ENCODE measurements at places on chromosomes 12 and 14.

DNA sequence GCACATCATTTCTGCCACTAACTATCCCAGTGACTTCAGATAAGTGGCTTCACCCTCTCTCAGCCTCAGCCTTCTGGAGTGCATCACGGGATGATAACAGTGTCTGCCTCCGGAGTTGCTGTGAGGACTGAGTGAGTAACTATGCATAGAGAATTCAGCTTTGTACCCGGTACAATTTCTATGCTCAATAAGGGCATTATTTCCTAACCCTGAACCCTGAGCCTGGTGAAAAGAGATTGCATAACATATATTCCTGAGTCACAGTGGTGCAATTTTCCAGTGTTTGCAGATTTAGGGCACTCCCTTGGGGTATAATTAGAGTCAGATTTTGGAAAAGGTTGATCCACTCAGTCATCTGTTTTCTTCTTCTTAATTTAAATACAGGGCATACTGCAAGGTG is 181.1 kb downstream of the PTPN11 start:
- no peak for DNase-seq

GRCh38 chr12:112303004-112303403 is 79.2 kb downstream of the HECTD4 start:
- peak; percentile 90 for DNase-seq

DNA sequence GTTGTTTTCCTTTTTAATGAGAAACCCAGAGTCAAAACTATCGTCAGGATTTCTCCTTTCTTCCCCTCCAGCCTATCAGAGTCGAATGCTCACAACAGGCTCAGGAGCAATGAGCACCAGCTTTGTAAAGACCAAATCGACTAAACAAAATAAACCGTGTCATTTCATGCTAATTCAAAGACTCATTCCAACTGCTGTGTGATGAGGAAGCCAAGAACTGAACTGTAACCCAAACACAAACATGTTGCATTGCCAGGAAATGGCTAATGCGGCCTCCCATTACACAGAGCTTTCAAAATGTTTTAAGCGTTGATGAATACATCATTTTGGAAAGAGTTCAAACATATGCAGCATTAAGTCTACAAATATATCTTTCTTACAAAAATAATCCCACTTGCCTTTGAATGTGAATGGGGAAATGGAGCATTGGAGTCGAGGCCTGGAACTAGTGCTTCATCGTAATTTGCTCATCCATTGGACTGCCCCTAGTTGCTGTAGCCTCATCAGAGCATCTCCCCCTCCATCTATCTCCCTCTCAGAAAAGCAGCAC is 349.5 kb downstream of the GXYLT1 start:
- no peak for DNase-seq

DNA sequence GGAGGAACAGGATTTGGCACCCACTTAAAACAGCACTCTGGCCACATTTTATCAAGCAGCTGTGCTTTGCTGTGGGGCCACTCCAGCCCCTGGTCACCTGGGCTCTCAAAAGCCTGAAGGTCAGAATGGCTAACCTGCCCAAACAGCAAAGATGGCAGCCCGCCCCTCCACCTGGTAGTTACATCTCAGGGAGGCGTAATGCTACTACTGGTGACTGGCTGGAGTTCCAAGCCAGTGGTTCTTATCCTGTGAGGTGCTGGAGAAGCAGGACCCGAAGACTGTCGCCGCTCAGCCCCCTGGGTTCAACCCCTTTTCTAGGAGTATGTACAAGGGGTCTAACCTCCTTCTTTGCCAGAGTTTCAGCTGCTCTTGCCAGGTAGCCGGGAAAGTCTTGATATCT is 467.4 kb upstream of the FOXG1 start:
- DNase-seq: no peak

DNA sequence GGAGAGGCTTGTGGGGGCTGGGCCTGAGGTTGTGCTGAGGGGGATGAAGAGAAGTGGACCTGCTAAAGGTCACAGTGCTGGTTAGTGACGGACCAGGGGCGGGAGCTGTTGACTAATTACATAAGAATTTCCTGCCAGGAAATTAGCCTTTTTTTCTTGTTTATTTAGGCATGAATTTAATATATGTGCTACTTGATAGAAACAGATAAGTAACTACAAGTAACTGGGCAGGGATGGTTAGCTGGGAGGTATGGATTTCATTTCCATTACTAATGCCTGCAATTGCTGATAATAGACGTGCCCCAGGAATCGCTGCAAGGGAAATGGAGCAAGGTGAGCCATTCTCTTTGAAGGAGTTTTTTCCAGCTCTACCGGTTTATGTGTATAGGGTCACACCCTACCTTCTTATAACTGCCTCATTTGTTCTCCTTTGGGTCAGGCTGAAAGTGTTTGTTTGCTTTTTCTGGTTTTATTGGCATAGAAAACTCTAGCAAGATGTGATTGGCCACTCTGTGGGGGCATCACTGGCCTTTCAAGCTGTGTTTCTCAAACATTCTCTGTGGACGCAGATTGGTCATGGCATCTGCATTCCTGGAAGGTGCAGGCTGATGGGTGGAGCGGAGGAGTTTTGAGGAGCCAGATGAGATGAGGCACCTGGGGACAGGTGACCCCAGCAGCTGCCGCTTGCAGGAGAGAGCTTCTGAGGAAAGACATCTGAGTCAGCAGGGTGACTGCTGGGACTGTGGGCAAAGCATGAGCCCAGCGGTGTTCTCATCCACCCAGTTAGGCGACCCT is 19.0 kb upstream of the GPRC5A start:
- peak; percentile 96 for DNase-seq

- DNase-seq: no peak
Observed at GRCh38 chr12:125134576-125134975, 69.3 kb downstream of the AACS start.

- DNase-seq: no peak
Observed at GRCh38 chr14:35351897-35352273, 52.7 kb downstream of the NFKBIA start.

- peak; percentile 26 for DNase-seq
Observed at GRCh38 chr14:70567791-70568190, 32.7 kb downstream of the MED6 start.

DNA sequence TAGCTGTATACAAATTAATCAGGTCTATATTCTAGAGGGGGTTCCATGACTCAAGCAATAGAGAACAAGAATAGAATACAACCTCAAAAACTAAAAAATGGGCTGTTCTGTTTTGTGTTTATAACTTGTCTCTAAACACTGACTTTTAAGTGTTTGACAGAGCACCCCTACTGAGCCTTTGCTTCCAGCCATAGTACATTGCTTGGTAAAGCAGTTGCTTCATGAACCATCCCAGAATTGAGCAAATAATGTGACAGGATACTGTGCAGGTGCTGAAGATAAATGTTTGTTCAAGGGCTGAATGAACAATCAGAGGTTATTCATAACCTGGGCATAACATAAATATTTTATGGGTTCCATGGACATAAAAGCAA is 11.5 kb downstream of the SPTSSA start:
- no peak for DNase-seq

GRCh38 chr14:76866456-76866855 is 40.2 kb downstream of the LRRC74A start:
- no peak for DNase-seq

- no peak for DNase-seq
Observed at GRCh38 chr14:67733616-67734015, 31.9 kb downstream of the RDH12 start.

GRCh38 chr14:21734457-21735074 is 60.9 kb upstream of the OR4E1 start:
- peak; percentile 54 for DNase-seq

DNA sequence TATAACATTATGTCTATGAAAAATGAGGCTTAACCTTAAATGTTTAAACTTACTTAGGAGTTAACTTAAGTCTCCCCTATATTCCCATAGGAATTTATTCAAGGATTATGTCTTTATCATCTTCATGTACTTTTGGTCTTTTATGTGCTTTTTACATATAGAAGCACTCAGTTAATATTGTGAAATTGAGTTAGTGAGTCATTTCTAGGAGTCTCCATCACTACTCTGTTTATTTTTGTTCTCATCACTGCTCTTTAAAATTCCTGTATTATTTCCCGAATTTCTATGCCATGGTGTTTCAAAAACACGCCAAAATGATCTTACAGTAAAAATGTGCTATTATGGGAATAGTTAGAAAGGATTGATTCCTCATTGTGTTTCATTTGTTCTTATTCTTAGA is 31.6 kb downstream of the TBC1D15 start:
- DNase-seq: no peak

DNA sequence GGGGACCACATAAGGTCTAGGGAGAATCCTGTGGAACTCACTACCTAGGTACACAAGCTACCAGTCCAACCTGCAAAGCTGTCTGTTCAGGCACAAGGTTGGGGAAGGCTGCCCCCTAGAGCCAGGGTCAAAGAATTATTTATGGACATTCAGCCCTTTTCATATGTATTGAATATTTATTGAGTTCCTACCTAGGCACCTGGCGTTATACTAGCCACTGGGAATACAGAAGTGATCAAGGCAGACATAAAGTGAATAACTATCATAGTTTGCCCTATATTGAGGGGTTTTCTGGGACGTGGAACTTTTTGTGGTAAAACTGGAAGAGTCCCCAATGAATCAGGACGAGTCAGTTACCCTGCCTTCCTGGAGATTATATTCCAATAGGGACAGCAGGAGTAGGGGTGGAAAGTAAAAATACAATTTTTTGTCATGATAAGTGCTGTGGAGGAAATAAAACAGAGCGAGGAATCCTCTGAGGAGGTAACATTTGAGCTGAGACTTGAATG is 5.8 kb upstream of the SLC48A1 start:
- no peak for DNase-seq
